Activated CD8-positive, alpha-beta T cell treated with anti-CD3 and anti-CD28 coated beads, Interleukin-2, amount 10 ng/mL, durations not matched to agents 7 days and 5 days (primary cell): ENCODE measurements at places on chromosomes 5 and 9. TPM values are rescaled to one million over a fixed set of nuclear protein-coding genes. Genes with fewer than 3 reads are reported as not detected.

DNA sequence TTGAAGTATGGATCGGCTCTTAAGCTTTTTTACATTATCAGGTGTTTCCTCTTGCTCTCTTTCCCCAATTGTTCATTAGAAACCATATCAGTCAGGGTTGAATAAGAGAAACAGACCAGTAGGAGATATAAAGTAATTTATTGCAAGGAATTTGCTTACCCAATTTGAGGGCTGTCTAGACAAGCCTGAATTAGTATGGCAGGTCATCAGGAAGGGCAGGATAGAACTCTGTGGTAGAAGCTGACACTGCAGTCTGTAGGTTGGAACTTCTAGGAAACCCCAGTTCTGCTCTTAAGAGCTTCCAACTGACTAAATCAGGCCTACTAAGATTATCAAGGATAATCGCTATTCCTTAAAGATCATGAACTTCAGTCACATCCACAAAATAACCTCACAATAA is 24.3 kb downstream of the ISOC1 start:
- no peaks in the 10 kb centered on the region for H3K27me3 ChIP-seq
- H3K36me3 ChIP-seq, result peaks cover 2% of the 10 kb centered on the region
- no peak for DNase-seq
- no peaks in the 10 kb centered on the region for H3K4me1 ChIP-seq
- no peak overlapping the region for H3K4me3 ChIP-seq
- H3K27ac ChIP-seq, result no peak overlapping the region

GRCh38 chr5:170120576-170120975 is 14.9 kb downstream of the FOXI1 start:
- H3K4me3 ChIP-seq, result no peak overlapping the region

Gene TAF11L5
- not detected for total RNA-seq

DNA sequence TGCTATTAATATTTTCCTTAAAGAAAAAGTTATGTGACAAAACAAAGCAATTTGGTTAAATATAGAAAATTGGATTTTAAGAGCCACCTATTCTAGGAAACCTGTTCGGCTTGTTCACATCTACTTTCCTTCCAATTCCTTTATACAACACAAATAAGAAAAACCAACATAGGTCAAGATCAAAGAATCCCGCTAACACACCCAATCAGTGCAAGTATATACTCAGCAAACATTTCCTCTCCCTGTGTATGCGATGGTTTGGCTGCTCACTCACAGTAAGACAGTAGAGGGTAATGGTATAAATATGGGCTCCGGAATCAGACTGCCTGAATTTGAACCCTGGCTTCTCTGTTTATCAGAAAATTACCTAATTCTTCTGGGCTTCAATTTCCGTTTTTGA is 757.5 kb upstream of the ZNF608 start:
- no peaks in the 10 kb centered on the region for H3K27me3 ChIP-seq
- H3K36me3 ChIP-seq, result no peaks in the 10 kb centered on the region
- no peaks in the 10 kb centered on the region for H3K4me1 ChIP-seq
- H3K27ac ChIP-seq, result no peak overlapping the region
- H3K4me3 ChIP-seq, result no peak overlapping the region

Gene CDKN2B-AS1
- total RNA-seq, result 6.9 TPM

Gene TMEM232
- total RNA-seq, result 0.47 TPM

- no peak overlapping the region for H3K27ac ChIP-seq
- no peaks in the 10 kb centered on the region for H3K4me1 ChIP-seq
- H3K4me3 ChIP-seq, result no peak overlapping the region
Measured at GRCh38 chr9:103990311-103990710, 103.8 kb upstream of the SMC2 start.

Gene GALNT12
- 7.9 TPM for total RNA-seq

DNA sequence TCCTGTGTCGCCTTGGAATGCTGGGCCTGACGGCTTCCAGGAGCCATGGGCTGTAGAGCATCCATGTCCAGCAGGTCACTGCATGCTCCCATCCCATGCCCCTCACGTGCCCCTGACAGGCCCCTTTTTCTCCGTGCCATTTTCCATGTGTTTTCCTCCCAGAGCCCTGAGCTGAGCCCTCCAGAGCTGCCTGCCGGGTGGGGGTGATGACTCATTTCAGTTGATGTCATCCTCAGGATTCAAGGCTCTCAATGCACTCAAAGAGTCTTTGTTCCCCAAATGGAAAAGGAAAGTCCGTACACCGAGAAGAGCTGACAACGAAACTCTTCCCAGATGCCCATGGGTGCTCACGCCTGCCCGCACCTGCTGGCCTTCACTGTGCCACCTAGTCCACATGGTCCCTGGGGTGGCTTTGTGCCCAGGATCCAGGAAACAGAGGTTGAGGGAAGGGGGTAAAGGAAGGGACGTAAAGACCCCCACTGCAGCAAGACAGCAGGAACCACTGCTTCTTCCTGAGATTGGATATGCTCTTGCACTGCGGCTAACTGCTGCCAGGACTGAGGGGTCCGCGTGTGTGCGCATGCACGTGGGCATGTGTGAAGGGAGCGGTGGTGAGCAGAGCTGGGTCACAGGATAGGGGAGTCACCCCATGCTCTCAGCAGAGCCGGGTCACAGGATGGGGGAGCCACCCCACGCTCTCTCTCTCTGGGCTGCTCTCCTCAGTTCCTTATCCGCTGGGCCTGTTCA is 27.6 kb downstream of the COL15A1 start:
- H3K36me3 ChIP-seq, result no peaks in the 10 kb centered on the region
- peaks cover 13% of the 10 kb centered on the region for H3K27me3 ChIP-seq
- H3K4me3 ChIP-seq, result no peak overlapping the region
- DNase-seq, result no peak
- no peak overlapping the region for H3K27ac ChIP-seq

GRCh38 chr9:130885484-130886375 is 10.9 kb downstream of the QRFP start:
- H3K27ac ChIP-seq, result peak overlapping the region; percentile 67
- H3K27me3 ChIP-seq, result no peaks in the 10 kb centered on the region
- no peaks in the 10 kb centered on the region for H3K4me1 ChIP-seq
- H3K4me3 ChIP-seq, result no peak overlapping the region

- DNase-seq, result no peak
- H3K27me3 ChIP-seq, result peaks cover 2% of the 10 kb centered on the region
- no peak overlapping the region for H3K4me3 ChIP-seq
- no peak overlapping the region for H3K27ac ChIP-seq
Measured at GRCh38 chr5:178349075-178349511, 116.5 kb upstream of the PHYKPL start.

DNA sequence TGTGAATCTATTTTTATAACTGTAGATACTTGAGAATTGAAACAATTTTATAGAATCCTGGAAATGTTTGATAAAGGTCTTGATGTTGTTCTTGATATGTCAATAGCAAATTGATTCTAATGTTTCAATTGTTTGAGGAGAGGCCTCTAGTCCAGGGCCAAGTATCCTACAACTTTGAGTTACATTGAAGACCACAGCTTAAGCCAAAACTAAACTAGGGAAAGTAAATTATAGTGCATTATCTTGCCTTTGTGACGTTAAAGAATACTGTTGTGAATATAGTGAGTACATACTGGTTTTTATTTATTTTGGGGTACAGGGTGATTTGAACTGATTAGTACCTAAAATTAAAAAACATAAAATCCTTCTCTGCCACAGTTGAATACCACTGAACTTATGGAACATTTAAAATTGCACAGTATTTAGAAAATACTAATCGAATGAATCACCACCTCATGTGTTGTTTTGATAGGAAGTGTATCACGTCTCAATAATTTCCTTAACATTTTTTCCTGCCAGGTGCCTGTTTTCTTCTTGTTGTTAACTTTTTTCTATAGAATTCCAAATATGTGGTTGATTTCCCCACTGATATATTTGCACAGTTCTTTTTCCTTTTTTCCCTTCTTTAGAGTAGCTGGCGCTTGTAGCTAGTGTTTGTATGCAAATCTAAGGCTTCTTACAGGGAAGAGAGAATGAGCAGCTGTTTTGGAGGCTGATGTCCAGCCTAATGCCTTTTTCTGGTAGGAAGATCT is 12.5 kb downstream of the ARHGEF28 start:
- H3K36me3 ChIP-seq, result no peaks in the 10 kb centered on the region
- no peaks in the 10 kb centered on the region for H3K4me1 ChIP-seq
- H3K27ac ChIP-seq, result no peak overlapping the region
- H3K27me3 ChIP-seq, result peaks cover 19% of the 10 kb centered on the region

DNA sequence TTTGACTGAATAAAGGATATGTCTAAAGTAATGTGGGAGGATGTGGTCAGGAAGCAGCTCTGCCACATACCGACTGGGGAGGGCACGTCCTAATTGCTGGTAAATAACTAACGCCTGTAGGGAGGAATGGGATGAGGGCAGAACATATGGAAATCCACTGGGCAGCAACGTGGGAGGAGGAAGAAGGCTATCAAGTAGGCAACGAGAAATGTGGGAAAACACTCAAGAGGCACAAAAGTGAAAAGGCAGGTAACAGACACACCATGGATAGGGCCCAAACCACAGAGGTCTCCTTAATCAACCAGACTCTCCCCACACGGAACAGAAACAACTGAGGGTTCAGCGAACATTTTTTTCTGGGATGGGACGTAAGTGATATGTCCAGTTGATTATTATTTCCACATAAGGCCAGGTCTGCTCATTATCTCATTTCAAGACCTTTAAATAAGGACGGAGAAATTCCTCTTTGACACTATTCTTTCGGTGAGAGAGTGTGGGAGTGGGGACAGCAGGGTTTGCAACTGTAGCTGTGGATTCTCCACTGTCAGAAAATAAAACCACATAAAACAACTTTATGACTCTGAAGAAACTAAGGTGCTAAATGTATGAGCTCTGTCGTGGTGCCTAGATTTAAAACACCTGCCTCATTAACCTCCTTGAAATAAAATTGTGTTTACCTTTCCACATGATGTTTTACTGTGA is 17.0 kb downstream of the IARS1 start:
- peaks cover 42% of the 10 kb centered on the region for H3K4me1 ChIP-seq
- peak overlapping the region; percentile 86 for H3K27ac ChIP-seq
- peak; percentile 37 for DNase-seq
- peaks cover 77% of the 10 kb centered on the region for H3K36me3 ChIP-seq
- no peaks in the 10 kb centered on the region for H3K27me3 ChIP-seq

- no peak overlapping the region for H3K27ac ChIP-seq
- H3K27me3 ChIP-seq, result no peaks in the 10 kb centered on the region
Measured at GRCh38 chr5:17249029-17249634, 31.7 kb downstream of the BASP1 start.

GRCh38 chr5:25418978-25419377 is 774.2 kb upstream of the CDH10 start:
- H3K4me1 ChIP-seq, result no peaks in the 10 kb centered on the region
- H3K27me3 ChIP-seq, result no peaks in the 10 kb centered on the region
- no peak for DNase-seq
- H3K27ac ChIP-seq, result no peak overlapping the region
- H3K36me3 ChIP-seq, result no peaks in the 10 kb centered on the region

- DNase-seq, result no peak
- H3K4me3 ChIP-seq, result no peak overlapping the region
- H3K27me3 ChIP-seq, result no peaks in the 10 kb centered on the region
- H3K36me3 ChIP-seq, result no peaks in the 10 kb centered on the region
- no peak overlapping the region for H3K27ac ChIP-seq
Measured at GRCh38 chr5:157924490-157924889, 65.5 kb upstream of the CLINT1 start.

GRCh38 chr9:99559776-99560175 is 261.9 kb upstream of the NR4A3 start:
- H3K36me3 ChIP-seq, result no peaks in the 10 kb centered on the region
- no peak overlapping the region for H3K27ac ChIP-seq
- H3K4me1 ChIP-seq, result no peaks in the 10 kb centered on the region
- DNase-seq, result no peak
- no peak overlapping the region for H3K4me3 ChIP-seq

GRCh38 chr5:139659695-139660101 is 11.5 kb downstream of the CXXC5 start:
- no peaks in the 10 kb centered on the region for H3K36me3 ChIP-seq
- no peak overlapping the region for H3K27ac ChIP-seq
- no peak for DNase-seq
- peaks cover 3% of the 10 kb centered on the region for H3K27me3 ChIP-seq

DNA sequence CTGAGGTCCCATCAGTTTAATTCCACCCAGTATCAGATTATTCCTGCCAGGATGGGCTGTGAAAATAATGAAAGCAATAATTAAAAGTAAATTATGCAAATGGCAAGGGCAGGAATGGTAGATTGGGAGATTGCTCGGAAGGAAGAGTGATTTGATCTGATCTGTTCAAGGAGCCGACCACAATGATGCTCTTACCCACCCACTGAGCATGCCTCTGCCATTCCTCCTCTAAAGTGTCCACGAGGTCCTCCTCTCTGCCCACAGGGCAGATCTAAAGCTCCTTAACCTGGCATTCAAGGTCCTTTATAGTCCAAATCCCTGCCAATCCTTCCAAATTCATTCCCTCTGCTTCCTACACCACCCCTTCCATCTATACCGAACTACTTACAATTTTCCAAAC is 147.8 kb downstream of the TTLL11 start:
- no peak for DNase-seq
- H3K27ac ChIP-seq, result no peak overlapping the region
- no peaks in the 10 kb centered on the region for H3K36me3 ChIP-seq
- no peaks in the 10 kb centered on the region for H3K4me1 ChIP-seq
- H3K4me3 ChIP-seq, result no peak overlapping the region

GRCh38 chr9:98881836-98882568 is 61.7 kb upstream of the COL15A1 start:
- DNase-seq, result no peak
- no peak overlapping the region for H3K27ac ChIP-seq
- no peaks in the 10 kb centered on the region for H3K36me3 ChIP-seq
- H3K27me3 ChIP-seq, result peaks cover 24% of the 10 kb centered on the region
- H3K4me3 ChIP-seq, result no peak overlapping the region

DNA sequence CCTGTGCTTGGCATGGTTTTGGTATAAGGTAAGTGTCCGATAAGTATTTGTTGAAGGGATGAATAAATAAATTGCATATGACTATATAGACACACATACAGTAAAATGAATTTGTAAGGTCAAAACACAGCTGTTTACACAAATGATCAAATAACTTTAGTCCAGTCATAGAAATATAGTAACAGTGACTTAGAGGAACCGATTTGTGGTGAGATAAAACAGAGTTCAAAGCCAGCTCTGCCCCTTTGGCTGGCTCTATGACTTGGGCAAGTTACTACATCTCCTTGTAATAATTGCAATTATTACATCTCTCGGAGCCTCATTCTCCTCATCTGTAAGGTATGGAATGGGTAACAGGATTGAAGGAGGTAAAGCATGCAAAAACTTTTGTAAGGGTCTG is 384.0 kb downstream of the PLK2 start:
- no peaks in the 10 kb centered on the region for H3K36me3 ChIP-seq
- no peak for DNase-seq
- no peak overlapping the region for H3K4me3 ChIP-seq
- H3K4me1 ChIP-seq, result no peaks in the 10 kb centered on the region

Gene BRD9
- 58.9 TPM for total RNA-seq

Gene BARHL1
- not detected for total RNA-seq
